Stimulated activated CD4-positive, alpha-beta T cell treated with anti-CD3 and anti-CD28 coated beads, Interleukin-2, amount 100 ng/mL, for 48 hours (primary cell): ENCODE measurements at places on chromosomes 1 and 21.
A peak's percentile ranks its signal among the peaks of the same experiment; 100 is the strongest.

DNA sequence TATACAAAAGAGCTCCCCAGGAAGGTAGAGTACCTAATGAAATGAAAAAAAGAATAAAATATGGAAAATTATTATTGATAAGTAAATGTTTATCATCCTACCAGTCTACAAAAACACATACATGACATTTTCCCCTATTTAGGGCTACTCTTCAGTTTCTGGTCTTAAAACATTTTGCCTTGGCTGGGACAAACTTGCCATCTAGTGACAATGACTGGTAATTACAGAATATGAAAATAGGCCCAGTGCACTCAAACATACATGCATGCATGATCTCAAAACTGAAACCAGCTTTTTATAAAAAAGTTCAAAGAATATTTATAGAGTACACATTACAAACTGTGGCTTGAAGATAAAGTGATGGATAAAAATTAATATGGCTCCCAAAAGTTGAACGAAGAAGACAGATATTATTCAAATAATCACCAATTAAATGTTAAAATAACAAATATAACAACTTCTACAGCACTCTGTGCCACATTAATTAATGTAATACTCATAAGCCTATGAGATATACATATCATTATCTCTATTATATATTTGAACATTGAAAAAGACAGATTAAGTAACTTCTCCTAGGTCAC lies 10.5 kb upstream of the RNPC3 start:
- no peak for DNase-seq

DNA sequence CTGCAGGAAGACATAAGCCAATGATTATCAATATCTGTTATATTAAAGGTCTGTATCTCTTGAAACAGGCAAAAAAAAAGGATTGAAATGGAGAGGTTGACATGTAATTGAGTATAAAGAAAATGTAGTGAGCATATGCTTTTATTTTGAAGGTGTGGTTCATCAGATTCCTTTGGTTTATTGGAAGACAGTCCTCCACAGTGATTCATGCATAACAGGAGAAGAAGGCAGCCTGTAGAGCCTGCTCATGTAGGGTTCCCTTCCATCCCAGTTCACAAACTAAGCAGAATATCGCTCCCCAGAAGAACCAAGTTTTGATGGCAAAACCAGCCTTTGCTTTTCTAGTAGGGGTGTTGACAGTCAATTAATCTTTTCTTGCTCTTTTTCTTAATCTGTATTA lies 1016.8 kb upstream of the ADGRL4 start:
- no peak for DNase-seq

DNA sequence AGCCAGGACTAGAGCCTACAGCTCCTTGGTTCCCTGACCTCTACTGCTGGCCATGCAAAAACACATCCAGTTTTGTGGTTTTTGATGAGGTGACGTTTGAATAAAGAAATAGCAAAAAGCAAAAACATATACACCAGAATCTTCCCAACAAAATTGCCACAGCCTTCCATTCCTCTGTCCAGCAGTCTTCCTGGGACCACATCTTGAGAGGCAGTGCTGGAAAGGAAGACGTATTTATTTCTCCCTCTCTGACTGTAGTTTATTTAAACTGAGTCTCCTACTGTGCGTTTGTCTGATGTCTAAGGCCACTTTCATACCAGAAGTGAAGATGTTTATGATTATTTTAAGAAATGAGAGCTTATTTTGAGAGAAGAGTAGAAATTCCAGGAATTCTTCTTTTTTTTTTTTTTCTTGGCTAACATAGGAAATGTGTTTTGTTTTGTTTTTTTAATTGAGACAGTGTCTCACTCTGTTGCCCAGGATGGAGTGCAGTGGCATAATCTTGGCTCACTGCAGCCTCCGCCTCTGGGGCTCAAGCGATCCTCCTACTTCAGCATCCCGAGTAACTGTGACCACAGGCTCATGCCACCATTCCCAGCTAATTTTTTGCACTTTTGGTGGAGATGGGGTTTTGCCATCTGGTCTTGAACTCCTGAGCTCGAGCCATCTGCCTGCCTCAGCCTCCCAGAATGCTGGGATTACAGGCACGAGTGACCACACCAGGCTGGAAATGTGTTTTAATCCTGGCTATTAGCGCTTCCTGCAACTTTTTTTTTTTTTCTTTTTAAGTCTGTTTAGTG lies 118.5 kb downstream of the ITSN1 start:
- DNase-seq: no peak

DNA sequence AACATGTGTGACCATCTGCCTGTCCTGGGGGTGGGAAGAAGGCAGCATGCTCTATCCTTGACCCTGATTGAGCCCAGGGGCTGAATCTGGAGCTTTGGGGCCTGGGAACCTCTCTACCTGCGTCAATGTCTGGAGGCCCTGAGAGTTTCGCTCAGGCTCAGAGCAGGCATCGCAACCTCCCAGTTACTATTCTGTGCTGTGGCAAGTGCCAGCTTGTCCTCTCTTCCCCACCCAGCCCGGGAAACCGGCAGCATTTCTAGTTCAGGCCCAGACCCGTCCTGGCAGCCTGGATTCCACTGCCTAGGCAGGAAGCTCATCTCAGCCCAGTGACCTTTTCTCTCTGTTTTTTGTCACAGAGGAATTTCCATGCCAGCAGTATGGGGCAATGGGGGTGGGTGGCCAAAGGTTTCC lies 10.0 kb upstream of the IRF6 start:
- no peak for DNase-seq

GRCh38 chr1:87956072-87956471 lies 627.4 kb downstream of the LMO4 start:
- no peak for DNase-seq

GRCh38 chr1:39845569-39846566 lies 37.4 kb downstream of the TRIT1 start:
- peak; percentile 68 for DNase-seq

DNA sequence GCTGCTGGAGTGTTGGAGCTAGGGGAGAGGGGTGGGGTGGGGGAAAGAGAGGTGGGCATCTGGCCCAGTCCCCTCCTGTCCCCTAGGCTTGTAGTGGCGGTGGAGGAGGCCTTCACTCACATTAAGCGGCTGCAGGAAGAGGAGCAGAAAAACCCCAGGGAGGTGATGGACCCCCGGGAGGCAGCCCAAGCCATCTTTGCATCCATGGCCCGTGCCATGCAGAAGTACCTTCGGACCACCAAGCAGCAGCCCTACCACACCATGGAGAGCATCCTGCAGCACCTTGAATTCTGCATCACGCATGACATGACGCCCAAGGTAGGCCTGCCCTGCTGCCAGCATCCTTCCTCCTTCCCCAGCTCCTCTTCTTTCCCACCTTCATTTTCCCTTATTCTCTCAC lies 23.6 kb downstream of the VANGL2 start:
- no peak for DNase-seq

GRCh38 chr1:235025422-235025984 lies 103.1 kb downstream of the TOMM20 start:
- DNase-seq: no peak

- DNase-seq: no peak
Measured at GRCh38 chr1:206065547-206066145, 12.7 kb downstream of the RHEX start.

DNA sequence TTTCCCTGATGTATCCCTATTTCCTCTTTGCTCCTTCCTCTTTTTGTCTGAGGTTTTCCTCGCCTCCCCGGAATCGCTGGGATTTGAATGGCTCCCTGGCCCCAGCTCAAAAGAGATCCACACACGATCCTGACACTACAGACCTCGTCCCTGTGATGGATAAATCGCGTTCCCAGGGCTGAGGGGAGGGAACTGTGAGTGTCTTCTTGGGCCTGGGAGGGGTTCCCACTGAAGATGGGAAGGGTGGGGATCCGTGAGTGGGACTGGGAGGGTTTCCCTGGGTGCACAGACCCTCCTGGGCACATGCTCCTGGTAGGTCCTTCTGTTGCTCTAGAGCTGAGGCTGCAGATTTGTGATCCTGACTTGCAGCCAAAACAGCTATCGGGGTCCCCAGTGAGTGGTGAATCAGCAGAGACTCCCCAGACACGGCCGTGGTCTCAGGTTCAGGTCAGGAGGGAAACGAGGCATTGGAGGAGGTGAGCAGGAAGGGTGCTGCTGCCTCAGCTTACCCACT lies 591.0 kb downstream of the PTPRU start:
- no peak for DNase-seq

DNA sequence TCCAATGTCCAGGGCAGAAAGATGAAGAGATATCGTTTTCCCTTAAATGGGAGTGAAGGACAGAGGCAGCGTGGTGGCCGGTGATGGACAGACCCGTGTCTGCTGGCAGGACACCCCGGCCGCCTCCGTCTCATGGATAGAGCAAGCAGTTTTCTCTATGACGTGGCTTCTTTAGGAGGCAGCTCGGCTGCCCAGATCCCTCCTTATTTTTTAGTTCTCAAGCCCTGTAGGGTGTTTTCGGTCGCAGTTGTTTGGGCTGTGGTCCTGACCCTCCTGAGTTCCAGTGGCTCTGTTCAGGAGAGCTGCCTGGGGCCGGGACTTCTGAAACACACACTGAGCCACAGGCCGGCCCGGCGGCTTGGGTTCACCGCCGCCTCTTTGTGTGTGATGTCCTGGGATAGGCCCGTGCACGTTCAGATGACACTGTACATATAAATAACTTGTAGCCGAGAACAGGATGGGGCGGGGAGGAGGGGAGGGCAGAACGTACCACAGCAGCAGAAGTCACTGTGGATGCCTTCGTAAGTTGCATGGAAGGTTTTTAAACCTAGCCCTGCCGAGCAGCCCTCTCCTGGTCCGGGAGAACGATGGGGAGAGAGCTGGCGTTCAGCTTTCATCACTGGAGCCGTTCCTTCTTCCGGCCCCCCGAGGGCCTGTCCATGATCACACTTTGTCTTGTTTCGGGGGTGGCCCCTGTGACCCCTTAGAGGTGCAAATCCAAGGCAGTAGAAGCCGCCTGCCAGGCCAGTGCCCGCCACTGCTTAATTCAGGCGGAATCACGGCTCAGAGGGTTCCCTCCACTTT lies 65.2 kb downstream of the SIK1 start:
- no peak for DNase-seq

GRCh38 chr1:55353707-55354620 lies 138.8 kb upstream of the USP24 start:
- no peak for DNase-seq

- DNase-seq: no peak
Measured at GRCh38 chr1:164631751-164632150, 72.8 kb downstream of the PBX1 start.

DNA sequence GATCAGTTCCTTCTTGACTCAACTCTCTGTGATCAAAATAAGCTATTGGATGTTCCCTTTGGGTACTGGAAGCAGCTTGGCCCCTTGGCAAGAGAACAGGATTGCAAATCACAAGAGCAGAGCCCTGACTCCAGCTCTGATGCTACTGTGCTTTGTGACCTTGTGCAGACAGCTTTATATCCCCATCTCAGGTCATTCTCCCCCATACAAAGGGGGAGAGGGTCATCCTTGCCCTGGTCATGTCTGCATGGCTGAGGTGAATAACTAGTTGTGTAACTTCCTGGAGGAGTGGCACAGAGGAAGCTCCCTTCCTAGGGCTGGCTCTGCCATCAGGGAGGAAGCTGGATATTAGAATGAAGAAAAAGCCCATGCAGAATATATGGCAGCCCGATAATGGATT lies 142.9 kb downstream of the DHRS3 start:
- DNase-seq: no peak

GRCh38 chr1:22341791-22342605 lies 109.7 kb upstream of the ZBTB40 start:
- no peak for DNase-seq
